ENCODE measurements at places on chromosomes 2 and 18. TPM values are rescaled to one million over a fixed set of nuclear protein-coding genes. Genes with fewer than 3 reads are reported as not detected.

GRCh38 chr2:62383846-62384245 lies 122.1 kb downstream of the TMEM17 start:
- no peak for DNase-seq

The IL36G gene
- total RNA-seq = not detected

DNA sequence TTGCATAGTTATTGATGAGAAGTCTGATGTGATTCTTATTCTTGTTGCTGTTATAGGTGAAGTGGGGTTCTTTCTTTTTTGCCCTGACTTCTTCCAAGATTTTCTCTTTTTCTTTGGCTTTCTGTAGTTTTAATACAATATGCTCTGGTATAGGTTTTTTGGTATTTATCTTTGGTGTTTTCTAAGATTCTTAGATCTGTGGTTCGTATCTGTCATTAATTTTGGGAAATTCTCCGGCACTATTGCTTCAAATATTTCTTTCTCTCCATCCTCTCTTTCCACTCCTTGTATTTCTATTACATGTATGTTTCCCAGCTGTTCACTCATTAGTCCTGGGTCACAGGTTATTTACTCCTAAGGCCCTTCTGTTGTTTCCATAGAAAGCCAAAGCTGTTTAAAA lies 43.8 kb downstream of the SKA1 start:
- DNase-seq = no peak

- peak; percentile 72 for DNase-seq
Measured at GRCh38 chr2:37219046-37219445, 12.3 kb downstream of the CEBPZ start.

GRCh38 chr2:198116756-198117155 lies 312.4 kb downstream of the PLCL1 start:
- DNase-seq = peak; percentile 35

DNA sequence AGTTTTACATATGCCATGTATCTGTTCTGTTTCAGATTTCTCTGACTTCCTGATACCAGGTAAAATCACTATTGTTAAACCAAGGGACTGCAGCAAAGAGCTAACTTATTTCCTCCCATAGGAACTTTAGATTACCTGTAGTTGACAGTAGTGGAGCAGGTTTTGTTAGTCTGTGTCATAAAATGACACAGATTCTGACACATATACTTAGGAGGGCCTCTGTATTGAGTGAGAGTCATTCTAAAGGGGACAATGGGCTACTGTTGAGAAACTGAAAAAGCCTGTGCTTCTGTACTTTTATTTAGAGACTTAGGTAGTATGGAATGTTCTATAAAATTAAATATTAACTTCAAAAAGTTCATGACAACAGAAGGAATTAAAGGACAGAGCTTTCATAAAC lies 48.2 kb downstream of the KCMF1 start:
- DNase-seq = no peak

DNA sequence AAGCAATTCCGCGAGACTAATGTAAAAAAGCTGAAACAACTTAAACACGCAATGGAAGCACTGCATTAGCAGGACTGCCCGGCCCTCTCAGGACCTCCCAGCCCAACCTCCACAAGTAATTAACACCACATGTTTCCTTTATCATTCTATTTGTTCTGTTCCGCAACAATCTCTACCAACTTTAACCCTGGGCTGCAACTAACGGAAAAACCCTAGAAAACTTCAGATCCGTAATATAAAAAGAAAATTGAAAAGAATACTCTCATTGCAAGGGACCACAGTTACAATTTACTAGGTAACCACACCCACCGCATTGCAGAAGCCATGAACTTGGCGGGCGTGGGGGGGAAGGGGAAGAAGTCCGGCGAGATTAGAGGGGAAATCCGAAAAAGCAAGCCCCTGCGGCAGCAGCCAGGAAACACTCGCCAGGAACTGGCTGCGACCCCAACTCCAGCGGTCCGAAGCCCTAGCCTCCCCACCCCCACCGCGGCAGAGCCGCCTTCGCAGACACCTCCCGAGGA lies 1.2 kb downstream of the EPB41L3 start:
- DNase-seq = no peak

DNA sequence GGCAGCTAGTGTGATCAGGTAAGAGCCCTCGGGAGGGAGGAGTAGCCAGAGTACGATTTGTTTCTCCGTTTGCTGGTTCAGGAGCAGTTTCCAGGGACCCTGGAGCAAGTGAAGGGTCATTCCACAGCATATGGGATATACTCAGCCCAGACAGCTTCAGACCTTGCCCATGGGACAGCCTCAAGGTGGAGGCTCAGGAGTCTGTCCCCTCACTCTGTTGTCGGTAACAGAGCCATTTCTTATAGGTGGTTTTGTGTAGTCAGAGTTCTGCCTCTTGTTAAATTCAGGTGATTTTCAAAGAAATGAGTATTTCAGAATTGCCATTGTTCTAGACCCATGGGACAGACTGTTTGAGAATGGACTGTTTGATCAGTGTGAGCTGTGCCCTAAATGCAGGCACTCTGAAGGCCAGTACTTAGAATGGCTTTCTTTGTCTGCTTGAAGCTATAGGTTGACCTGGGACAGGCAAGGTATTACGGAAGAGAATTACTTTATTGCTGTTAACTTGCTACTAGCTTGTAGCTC lies 15.2 kb downstream of the FMNL2 start:
- no peak for DNase-seq

DNA sequence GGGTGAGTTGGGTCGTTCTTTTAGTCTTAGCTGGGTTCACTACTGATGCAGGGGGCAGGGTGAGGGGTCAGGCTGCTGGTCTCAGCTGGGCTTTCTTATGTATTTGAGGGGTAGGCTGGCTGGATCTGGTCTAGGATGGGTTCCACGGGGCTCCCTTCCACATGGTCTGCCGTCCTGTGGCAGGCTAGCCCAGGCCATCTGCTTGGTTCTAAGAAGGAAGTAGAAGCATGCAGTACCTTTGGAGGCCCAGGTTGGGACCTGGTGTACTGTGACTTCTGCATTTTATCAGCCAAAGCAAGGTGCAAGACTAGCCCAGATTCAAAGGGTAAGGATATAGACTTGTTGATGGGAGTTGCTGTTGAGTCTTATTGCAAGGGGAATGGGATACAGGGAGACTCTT lies 35.5 kb upstream of the MGAT5 start:
- no peak for DNase-seq

- no peak for DNase-seq
Measured at GRCh38 chr18:5746844-5747243, 148.5 kb downstream of the TMEM200C start.

- DNase-seq = no peak
Measured at GRCh38 chr18:36348971-36349417, 51.5 kb downstream of the FHOD3 start.

DNA sequence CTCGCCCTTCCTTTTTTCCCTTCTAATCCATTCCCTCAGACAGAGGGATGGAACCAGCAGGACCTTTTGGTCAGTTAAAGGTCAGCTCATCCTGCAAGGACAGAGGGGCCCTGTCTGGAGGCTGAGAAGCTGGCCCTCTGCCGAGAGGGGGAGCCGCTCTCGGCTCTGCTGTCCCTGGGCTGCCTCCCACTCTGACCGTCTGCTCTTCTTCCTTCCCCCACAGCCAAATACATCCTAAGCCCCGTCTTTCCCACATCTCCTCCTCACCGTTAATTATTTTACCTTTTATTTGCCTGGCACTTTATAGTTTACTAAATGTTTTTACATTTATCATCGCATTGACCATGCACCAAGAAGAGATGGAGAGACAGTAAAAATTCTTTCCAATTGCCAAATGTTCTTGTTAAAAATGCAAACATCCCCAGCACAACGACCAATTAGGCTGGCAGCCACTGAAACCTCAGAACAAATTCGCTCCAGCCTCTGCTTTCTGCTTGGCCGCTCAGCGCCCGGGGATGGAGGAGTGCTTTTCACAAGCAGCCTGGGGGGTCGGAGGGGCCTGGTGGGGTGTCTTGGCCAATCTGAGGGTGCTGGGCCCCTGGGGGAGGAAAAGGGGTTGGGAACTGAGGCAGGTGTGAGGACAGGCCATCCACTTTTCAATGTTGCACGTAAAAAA lies 123.7 kb downstream of the TNS1 start:
- no peak for DNase-seq

The CCDC74A gene
- total RNA-seq = 6.2 TPM

The SALL3 gene
- 2.2 TPM for total RNA-seq

The OR6B2 gene
- not detected for total RNA-seq

GRCh38 chr2:104340879-104341828 lies 512.8 kb upstream of the POU3F3 start:
- DNase-seq = no peak
